ENCODE measurements at places on chromosomes 6 and 20.

GRCh38 chr6:42981836-42982235 lies 2.5 kb upstream of the PPP2R5D start:
- DNase-seq: no peak

DNA sequence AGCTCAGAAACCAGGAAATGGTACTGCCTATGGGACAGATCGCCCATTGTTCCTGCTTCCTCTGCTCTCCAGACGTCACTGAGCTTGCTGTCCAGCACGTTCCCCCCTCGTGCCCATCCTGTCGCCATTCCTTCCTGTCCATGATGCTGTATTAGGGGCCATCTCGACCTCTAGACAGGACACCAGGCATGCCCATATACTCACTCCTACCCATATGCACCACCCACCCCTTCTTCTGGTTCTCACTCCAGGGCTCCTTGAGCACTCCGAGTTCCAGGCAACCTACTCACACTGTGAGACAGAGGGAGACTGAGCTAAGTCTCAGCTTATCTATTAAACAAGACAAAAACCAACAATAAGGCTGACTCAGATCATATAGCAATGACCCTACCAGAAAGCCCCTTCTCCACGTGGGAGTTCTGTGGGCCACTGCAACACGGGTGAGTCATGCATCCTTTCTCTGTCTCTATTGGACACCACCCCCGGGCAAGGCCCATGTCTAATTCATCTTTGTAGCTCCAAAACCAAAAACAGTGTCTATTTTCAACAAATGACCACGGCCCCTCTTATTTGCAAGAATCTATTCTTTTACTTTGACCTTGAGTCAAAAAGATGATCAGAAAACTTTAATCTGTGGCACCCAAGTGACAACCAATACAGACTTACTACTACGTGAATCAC lies 65.7 kb downstream of the PSMG4 start:
- DNase-seq: peak; percentile 41

GRCh38 chr20:46013322-46013828 lies 4.7 kb downstream of the MMP9 start:
- no peak for DNase-seq

- DNase-seq: no peak
Observed at GRCh38 chr6:36651659-36652379, 26.7 kb upstream of the CDKN1A start.

GRCh38 chr20:56345911-56346310 lies 12.9 kb upstream of the FAM210B start:
- no peak for DNase-seq

GRCh38 chr6:154648188-154648887 lies 84.9 kb upstream of the SCAF8 start:
- DNase-seq: no peak

DNA sequence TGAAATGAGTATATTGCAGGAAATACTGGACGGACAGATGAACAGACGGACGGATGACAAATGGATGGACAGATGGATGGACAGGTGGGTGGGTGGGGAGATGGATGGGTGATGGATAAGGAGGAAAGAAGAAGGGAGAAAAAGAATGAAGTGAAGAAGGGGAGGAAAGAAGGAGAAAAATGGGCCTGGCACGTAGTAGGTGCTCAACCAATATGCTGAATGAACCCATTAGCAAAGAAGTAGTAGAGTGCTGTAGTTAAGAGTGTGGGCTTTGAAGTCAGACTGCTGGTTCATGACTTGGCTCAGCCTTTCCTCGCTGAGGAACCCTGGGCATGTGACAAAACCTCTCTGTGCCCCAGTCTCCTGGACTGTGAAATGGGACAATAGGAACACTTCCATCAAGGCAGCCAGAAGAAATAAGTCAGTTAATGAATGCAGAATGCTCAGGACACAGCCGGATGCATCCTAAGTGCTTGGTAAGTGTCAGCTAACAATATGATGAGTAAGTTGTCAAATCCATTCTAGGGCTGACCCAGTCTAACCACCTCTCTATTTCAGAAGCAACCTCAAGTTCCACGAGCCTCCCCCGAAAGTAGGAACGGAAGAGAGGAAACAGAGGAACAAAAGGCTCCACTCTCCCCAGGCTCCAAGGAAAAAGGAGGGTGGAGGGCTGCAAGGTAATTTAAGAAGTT lies 37.9 kb downstream of the PREX1 start:
- peak; percentile 49 for DNase-seq

- DNase-seq: no peak
Observed at GRCh38 chr20:17438436-17439039, 92.6 kb downstream of the BFSP1 start.

DNA sequence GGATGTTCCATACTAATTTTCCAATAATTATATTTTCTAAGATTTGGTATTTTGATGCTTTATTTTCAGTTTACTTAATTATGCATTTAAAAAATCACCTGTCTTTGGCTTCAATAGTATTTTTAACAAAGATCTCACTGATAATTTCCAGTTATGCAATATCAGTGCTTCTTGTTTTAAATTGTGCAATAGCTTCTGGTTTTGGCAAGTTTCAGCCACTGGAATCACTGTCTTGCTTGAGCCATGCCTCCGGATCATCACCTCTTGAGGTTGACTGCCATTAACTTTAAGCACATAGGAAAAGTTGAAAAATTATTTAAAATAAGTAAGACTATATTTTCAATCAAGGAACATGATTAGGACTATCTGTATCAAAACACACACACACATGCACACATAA lies 1242.1 kb downstream of the HACE1 start:
- DNase-seq: no peak

GRCh38 chr20:58237318-58238132 lies 9.1 kb upstream of the ANKRD60 start:
- no peak for DNase-seq

DNA sequence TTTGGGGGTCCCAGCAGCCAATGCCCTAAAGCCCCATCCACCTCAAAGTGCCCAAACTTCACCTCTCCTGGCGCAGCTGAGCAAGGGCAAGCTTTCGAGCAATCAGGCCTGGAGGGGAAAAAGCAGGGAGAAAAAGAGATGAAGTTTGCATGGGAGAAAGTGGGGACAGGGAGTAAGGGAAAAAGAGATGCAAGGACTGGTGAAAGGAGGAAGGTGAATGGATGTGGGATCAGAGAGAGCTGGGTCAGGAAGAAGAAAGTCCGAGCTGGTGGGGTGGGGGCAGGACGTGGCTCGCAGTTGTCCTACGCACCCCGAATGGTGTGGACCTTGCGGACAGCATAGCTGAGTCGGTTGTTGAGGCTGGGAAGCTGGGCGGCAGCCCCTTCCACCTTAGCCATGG lies 6.5 kb upstream of the PSORS1C2 start:
- no peak for DNase-seq

DNA sequence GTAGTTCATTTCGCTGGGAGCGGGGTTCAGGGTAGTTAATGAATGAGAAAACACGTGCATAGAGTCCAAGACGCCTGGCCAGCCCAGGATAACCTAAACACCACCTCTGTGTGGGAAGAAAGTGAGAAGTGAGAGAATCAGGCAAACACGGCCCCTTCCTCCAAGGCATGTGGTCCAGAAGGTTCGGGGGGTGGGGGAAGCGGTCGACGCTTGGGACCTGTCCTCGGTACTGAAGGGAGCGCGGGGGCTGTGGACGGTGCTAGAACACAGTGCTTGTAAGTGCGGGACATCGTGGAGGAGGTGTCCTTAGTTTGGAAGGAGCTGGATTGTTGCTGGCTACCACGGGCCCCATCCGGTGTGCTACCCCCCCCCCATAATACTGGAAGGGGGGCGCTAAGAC lies 1.7 kb upstream of the VSTM2L start:
- DNase-seq: no peak

GRCh38 chr6:27940766-27941165 lies 16.3 kb upstream of the OR2B6 start:
- no peak for DNase-seq

DNA sequence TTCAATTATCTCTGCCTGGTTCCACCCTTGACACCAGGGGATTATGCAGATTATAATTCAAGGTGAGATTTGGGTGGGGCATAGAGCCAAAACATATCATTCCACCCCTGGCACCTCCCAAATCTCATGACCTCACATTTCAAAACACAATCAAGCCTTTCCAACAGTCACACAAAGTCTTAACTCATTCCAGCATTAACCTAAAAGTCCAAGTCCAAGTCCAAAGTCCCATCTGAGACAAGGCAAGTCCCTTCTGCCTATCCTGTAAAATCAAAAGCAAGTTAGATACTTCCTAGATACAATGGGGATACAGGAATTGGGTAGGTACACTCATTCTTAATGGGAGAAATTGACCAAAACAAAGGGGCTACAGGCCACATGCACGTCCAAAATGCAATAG lies 73.7 kb upstream of the SLC24A3 start:
- DNase-seq: no peak

- DNase-seq: peak; percentile 34
Observed at GRCh38 chr6:53579338-53579737, 34.4 kb upstream of the GCLC start.

- DNase-seq: no peak
Observed at GRCh38 chr6:140124498-140124897, 750.0 kb upstream of the CITED2 start.

DNA sequence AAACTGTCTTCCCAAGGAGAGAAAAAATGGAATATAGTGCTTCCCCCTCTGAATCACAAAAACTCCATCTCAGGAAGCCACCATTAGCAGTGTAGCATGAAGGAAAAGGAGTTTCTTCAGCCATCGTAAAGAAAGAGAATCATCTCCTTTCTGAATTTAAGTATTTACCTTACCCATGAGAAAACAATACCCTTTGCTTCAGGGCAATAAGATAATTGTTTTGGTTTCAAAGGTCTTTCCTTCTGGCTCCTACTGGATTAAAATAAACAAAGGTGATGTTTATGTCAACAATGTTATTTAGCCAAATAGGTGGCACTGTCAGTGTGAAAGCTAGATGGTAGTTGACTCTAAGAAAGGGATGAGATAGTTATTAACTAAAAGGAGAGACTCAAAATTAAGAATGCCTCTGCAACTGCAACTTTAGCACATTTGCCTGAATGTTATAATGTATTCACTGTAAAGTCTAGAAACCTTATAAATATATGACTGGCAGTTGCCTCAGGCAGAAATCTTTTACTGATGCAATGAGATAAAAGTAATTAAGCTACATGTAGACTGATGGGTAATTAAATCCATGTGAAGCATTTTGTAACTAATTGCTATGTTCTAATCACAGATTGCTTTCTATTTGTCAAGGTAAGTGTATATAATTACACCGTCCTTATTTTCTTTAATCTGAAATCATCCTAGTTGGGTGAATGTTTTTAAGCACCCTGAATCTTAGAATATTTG lies 399.0 kb downstream of the CDKAL1 start:
- DNase-seq: no peak

Data from activated CD4-positive, alpha-beta T cell treated with anti-CD3 and anti-CD28 coated beads, Interleukin-10, Interleukin-2, amounts not matched to agents 100 ng/mL and 50 ng/mL, durations not matched to agents 16 hours and 8 hours (primary cell).